ENCODE measurements at places on chromosomes 12 and 14. TPM values are rescaled to one million over a fixed set of nuclear protein-coding genes. Genes with fewer than 3 reads are reported as not detected.

Gene STAC3
- 0.23 TPM for total RNA-seq

Gene PAX9
- total RNA-seq, result not detected

Gene CAPRIN2
- 25.4 TPM for total RNA-seq

Gene TAS2R8
- not detected for total RNA-seq

Gene RBMS2
- total RNA-seq, result 15.2 TPM

Measured in hepatocyte (in vitro differentiated cells).